ENCODE measurements at places on chromosomes 13 and 19. TPM values are rescaled to one million over a fixed set of nuclear protein-coding genes. Genes with fewer than 3 reads are reported as not detected.

DNA sequence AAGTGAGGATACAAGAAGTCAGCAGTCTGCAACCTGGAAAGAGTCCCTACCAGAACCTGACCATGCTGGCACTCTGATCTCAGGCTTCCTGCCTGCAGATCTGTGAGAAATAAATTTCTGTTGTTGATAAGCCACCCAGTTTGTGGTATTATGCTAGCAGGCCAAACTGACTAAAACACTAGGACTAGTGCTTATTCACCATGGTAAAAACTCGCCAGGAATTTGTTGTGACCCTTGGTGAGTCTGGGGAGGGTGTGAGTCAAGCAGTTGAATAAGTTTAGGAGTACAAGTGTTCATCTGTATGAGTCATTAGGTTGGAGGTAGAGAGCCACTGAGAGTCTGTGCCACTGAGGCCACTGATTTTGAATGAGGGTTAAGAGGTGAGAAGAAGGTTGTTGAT is 3.6 kb downstream of the ZIK1 start:
- DNase-seq, result no peak

DNA sequence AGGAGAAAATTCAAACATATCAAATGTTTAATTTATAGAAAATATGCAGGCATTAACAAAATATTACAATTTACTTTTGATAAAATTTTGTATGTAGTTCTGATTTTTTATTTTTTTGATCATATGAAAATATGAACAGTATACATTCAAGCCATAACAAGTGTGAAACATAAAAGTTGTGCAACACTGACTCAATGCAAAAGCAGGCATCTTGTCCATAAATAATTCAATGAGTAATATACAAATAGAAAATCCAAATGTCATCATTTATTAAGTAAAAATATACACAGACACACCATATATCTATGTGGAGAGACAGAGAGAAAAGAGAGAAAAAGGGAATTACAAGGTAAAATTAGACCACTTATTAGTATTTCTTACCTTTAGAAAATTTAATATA is 1183.9 kb downstream of the SLITRK1 start:
- no peak for DNase-seq

DNA sequence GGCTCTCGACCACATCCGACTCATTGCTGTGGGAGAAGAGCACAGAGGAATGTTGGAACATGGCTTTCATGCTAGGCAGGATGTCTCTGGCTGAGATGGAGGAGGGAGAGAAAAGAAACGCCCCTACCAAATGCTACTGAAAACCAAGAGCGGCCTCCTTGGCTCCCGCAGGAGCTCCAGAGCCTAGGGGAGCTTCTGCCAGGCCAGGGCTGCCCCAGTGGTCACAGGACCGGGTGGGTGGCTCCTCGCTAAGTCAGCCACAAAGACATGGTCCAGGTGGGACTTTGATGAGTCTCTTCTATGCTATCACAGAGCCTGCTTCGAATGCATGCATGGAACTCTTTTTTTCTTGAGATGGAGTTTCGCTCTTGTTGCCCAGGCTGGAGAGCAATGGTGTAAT is 6.7 kb downstream of the LONP1 start:
- DNase-seq, result no peak

GRCh38 chr13:22092791-22093560 is 422.1 kb downstream of the FGF9 start:
- DNase-seq, result no peak

The OR7D2 gene
- 0.14 TPM for polyA plus RNA-seq

The EBI3 gene
- polyA plus RNA-seq, result 0.82 TPM

DNA sequence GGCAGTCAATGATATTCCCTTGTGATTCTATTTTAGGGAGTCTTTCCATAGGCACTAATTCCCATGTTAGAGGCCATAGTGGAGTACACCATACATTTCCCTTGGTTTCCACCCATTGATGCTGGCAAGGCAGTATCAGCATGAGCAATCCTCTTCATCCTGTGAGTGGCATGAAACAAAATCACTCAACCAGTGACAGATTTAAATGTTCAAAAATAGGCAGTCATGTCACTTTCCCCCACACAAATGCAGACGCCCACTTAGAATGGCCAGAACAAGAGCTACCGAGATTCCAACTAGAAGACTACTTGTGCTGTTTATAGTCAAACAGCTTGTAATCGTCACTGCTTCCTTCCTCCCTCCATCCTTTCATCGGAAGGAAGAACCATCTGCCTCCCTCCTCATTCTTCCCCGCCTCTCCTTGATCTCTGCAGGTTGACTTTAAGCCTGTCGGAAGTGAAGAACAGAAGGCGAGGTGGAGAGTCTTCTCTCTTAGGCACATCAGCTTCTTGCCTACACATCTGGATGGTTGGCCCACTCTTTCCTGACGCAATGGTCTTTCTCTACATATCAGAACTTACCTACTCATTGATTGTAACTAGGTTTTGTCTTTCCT is 22.6 kb downstream of the RASL11A start:
- no peak for DNase-seq

The PLIN5 gene
- 2.1 TPM for polyA plus RNA-seq

- DNase-seq, result no peak
Measured at GRCh38 chr19:33771384-33772101, 25.1 kb upstream of the KCTD15 start.

The ATP4A gene
- not detected for polyA plus RNA-seq

All from renal cortex interstitium (tissue), 15 donors.